Psoas muscle (tissue), 8 donors: ENCODE measurements at places on chromosomes 2 and 18. TPM values are rescaled to one million over a fixed set of nuclear protein-coding genes. Genes with fewer than 3 reads are reported as not detected.

EML6 gene
- total RNA-seq = 1.0 TPM

GPAT2 gene
- 6.2 TPM for total RNA-seq

DNA sequence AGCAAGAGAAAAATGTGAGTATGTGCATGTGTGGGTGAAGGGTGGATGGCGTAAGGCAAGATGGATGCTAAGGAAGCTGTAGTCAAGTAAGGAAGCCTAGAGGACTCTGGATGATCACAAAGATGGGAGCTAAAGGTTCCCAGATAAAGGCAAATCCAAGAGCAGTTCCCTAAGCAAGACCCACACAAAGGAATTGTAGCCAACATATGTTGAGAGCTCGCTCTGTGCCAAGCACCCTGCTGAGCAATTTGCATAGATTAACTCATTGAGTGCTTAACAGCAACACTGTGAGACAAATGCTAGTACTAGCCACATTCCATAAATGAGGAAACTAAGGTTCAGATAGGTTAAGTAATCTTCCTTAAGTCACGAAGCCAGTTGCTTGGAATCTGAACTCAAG lies 132.6 kb downstream of the C1D start:
- no peak for DNase-seq

GRCh38 chr2:159755788-159756187 lies 42.2 kb downstream of the CD302 start:
- DNase-seq = no peak

DNA sequence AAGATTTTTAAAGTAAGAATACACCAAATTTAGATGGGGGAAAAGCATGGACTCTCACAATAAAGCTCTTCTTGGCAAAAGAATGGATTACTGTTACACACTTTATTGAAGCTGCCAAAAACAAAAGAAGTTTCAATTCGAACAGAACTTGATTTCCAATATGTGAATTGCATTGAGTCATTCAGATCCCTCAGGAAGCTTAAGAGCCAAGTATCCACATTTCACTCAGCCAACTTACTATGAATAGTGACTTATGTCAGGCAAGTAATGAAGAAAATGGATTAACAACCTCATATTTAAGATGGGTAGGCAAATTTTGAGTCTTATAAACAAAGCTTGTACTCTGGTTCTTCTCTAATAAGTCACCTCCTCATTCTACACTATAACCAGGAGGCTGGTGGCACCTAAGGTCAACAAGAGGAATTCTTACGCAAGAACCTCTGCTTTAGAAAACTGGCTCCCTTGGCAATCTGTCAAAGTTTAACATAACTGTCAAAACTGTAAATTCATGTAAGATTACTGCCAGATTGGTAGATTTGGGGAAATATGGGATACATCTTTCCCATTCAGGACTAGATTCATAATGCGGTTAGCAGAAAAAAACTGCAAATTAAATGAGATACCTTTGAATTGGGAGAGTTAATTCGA lies 6.0 kb downstream of the HADHA start:
- DNase-seq = no peak

GRCh38 chr2:106978647-106979046 lies 92.7 kb upstream of the ST6GAL2 start:
- no peak for DNase-seq

SLC20A1 gene
- 15.9 TPM for total RNA-seq

STARD6 gene
- total RNA-seq = not detected

NCL gene
- 622 TPM for total RNA-seq

TUBB8B gene
- not detected for total RNA-seq

CCDC178 gene
- total RNA-seq = not detected

HNRNPLL gene
- 17.8 TPM for total RNA-seq

GRCh38 chr2:201532686-201533304 lies 81.3 kb downstream of the STRADB start:
- no peak for DNase-seq

- no peak for DNase-seq
These were observed 112.1 kb upstream of the SIX2 start for GRCh38 chr2:45121236-45121927.

- DNase-seq = no peak
These were observed 95.1 kb upstream of the MYCN start for GRCh38 chr2:15845294-15845693.

- no peak for DNase-seq
These were observed 31.4 kb upstream of the CHN1 start for GRCh38 chr2:175036582-175037018.

DNA sequence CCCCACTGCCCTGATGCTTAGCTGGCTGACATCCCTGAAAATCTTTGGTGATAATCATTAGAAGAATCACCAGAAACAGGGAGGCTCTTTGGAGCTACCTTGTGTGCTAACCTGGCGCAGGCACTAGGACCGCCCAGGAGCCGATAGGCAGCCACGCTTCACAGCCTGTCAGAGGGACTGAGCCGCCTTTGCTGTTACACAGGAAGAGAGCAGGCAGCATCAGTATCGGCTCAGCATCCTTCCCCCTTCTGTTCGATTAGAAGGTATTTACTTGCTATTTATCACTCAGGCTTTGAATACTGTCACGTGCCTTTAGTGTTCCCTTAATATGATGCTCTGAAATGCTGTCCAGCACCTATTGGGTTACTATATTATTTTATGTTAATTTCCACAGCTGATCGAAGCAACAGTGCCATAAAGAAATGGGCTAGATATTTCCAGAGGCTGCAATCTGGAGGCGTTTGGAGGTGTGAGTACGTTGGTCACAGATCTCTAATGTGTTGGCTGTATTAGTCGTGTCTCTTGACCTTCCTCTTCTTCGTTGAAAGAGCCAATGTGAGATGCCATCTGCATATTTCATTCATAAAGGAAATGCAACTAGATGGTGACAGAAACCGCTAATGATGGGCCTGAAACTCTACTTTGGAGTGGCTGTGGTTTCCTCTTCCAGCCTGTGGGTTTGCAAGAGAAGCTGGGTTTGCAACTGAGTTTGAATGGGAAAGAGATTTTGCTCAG lies 110.4 kb upstream of the RAB27B start:
- DNase-seq = no peak
